ENCODE measurements at places on chromosomes 4 and X.

- DNase-seq = no peak
These were observed 102.8 kb upstream of the PDLIM3 start for GRCh38 chr4:185638093-185638492.

- DNase-seq = no peak
These were observed 43.3 kb downstream of the NYX start for GRCh38 chrX:41490446-41490845.

DNA sequence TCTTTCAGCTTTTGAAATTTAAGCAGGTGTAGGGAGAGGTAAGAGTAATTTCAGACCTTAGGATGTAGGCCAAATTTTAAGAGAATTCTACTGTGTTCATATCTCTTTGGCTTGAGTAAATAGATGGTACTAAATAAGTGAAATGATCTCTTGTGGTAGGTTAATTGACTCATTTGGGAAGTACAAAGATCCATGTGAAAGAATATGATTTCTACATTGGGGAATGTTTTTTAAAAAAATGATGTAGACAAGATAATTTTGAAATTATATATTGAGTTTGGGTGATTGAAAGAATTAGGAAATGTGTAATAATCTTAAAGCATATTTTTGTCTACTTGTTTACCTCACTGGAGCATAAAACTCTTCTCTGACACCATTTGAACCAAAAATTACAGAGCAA is 35.6 kb downstream of the RAPGEF2 start:
- DNase-seq = no peak

DNA sequence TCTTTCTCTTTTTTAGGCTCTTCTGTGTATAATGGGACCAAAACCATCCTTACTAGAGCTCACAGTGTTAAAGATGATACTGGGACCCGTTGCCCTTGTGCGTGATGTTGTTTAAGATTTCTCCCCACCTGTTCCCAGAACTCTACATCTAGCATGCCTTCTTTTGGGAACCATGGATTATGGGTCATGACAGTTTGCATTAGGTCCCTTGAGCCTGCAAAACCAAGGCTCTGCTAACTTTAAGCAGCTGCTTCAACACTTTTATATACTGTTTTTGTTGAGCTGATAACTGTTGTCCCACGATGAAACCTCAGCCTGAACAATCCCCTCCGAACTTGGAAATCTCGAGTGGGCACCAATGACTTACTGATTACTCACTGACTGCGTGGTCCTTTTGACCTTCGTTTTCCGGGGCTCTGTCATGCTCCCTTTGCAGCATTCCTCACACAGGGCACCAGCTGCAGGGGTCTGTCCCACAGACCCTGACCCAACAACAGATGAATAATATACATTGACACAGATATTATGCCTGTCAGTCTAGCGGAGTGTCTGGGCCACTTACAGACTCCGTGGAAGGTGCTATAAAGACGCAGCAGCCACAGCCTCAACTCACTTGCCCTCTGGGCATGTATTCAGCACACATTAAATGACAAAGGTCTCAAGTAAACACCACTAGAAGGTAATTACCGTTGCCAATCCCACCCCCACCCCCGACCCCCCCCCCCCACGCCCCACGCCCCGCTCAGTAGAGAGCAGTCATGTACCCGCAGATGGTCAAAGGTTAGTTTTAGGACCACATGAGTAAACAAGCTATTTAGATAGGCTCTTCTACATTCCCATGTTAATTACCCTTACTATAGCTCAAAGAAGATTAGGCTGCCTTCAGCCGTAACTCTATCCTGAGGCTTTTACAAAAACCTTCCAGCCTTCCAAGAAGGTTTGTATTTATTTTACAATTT is 162.0 kb upstream of the WDFY3 start:
- DNase-seq = no peak

DNA sequence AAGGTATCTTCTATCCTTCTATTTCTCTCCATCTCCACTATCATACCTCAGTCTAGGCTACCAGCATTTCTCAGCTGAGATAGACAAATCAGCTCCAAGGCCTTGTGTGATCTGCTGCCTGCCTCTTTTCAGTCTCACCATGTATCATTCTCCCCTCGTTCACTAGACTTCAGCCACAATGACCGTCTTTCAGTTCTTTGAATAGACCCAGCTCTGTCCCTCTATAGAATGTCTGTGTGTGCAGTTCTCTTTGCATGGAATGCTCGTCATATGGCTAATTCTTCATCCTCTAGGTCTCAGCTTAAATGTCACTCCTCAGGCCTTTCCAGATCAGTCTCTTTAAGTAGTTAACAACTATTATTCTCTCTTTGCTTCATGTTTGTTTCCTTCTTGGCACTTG is 6.5 kb downstream of the IGBP1 start:
- DNase-seq = no peak

- no peak for DNase-seq
These were observed 20.6 kb downstream of the CCNQ start for GRCh38 chrX:153578200-153578835.

- no peak for DNase-seq
These were observed 45.6 kb upstream of the USP46 start for GRCh38 chr4:52704661-52705060.

DNA sequence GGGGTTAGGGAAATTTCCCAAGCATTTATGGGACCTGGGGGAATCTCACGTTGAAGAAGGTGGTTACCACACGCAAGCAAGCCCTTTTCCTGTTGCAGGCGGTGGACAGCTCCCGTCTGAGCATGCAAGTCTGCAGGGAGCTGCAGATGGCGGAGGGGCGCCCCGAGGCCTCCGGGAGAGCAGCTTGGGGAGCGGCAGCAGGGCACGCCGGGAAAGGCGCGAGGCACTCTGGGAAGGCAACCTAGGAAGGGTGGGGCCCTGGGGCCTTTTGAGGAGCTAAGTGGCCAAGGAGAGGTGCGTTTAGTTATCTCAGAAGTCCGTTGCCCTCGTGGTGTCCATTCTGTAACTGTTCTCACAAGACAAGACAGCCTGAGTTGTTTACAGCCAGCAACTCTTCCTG is 57.0 kb upstream of the SLC25A4 start:
- no peak for DNase-seq

DNA sequence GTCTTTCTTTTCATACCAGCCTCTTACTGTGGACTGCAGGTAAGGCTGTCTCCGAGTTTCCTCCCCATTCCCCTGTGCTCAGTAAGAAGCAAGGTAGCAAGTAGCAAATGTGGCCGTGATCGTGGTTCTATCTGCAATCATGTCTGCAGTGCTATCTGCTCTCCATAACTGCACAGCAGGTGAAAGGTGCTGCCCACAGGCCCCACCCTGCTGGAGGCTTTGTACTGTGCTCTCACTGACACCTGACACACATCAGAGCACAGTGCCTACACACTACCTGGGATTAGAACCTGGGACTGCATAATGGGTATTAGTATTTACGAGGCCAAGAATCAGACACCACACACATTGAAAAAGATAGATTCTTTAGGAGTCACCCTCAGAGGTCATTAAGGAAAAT is 15.3 kb downstream of the PGRMC1 start:
- no peak for DNase-seq

DNA sequence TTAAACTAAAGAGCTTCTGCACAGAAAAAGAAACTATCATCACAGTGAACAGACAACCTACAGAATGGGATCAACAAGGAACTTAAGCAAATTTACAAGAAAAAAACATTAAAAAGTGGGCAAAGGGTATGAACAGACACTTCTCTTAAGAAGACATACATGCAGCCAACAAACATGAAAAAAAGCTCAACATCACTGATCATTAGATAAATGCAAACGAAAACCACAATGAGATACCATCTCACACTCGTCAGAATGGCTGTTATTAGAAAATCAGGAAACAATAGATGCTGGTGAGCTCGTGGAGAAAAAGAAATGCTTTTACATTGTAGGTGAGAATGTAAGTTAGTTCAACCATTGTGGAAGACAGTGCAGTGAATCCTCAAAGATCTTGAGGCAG is 27.8 kb downstream of the PAPSS1 start:
- DNase-seq = no peak

DNA sequence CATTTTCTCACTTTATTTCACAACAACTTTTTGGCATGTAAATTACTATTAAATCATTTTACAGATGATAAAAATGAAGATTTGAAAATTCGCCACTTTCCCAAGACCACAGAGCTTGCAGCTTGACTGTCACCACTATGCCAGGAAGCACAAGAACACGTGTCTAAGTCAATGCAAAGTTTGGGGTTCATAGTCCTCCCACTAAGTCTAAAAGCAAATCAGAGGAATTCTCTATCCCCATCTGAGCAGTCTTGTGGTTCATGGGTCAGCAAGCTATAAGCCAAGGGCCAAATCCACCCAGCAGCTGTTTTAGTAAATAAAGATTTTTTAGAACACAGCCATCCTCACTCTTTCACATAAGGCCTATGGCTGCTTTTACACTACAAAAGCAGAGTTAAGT is 833.3 kb upstream of the INTU start:
- DNase-seq = no peak

GRCh38 chrX:108417257-108417656 is 21.0 kb downstream of the COL4A6 start:
- DNase-seq = no peak

DNA sequence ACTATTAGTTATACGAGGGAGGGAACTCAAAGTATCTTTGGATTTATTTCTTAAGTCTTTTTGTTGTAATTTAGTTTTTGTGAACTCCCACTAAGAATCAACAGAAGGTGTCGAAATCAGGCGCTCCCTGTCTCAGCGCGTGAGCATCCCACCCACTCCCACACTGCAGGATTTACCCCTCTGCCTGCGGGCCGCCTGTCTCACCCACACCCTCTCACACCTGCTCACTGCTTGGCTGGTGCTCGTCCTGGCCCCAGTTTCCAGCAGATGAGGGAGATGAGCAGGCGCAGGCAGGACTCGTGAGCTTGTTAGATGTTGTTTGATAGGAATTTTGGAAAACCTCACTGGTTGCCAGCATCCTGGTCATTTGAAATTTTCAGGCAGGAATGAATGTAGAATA is 20.8 kb upstream of the HGFAC start:
- DNase-seq = no peak

GRCh38 chr4:189355590-189355989 is 585.1 kb upstream of the FRG1 start:
- no peak for DNase-seq

GRCh38 chrX:18017411-18017810 is 156.3 kb upstream of the RAI2 start:
- DNase-seq = no peak

DNA sequence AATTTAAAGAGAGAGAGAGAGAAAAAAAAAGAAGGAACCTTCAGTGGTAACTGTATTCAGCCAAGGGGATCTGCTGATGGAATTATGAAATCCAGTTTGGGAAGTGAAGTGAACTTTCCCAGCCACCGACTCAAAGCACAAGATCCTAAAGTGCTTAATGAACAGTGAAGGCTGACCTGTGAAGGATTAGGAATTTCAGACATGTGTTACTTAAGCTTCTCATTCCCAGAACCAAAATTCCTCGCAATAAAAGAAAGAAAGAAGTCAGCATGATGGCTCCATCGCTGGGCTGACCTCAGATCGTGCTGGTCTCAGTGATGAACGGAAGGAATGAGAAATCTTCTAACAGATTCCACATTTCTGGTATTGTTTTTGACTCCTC is 135.2 kb downstream of the ARSF start:
- DNase-seq = no peak

DNA sequence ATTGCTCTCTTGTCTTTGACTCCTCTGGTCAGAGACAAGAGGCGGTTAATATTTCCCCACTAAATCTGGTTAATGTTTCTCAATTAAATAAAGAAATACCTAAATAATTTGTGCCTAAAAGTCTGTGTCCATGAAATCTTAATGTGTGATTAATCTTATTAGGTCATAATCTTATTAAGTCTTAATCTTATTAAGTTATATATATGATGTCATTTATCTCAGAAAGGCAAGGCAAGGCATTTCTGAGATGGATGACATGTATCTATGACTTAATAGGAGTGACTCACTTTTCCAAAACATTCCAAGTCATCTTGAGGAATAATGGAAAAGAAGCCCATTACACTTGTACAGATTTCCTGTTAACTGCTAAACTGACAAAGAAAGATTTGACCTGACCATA is 74.7 kb downstream of the TRAM1L1 start:
- no peak for DNase-seq

- no peak for DNase-seq
These were observed 165.5 kb downstream of the KLF8 start for GRCh38 chrX:56397636-56398035.

- DNase-seq = no peak
These were observed 330.3 kb downstream of the PPP4R3C start for GRCh38 chrX:27132862-27133261.

DNA sequence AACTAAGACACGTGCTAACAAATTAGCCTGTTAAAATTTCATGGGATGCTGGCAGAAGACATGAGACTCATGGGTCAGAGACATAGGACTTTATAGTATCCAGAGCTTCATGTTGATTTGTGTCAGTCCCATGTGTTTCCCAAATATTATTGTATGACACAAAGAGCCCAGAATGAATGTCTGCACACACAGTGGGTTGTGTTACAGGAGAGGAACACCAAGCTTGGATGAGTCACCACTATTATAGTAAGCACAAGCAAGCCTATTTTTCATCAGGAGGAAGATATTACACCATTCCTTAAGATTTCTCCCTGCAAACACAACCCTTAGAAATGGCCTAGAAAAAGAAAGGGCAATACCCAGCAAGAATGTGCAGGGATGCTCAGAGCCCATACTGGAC is 15.4 kb downstream of the BBS12 start:
- no peak for DNase-seq

- no peak for DNase-seq
These were observed 54.5 kb upstream of the FBXW7 start for GRCh38 chr4:152590179-152591031.

GRCh38 chr4:74335341-74336021 is 27.2 kb downstream of the EPGN start:
- no peak for DNase-seq

DNA sequence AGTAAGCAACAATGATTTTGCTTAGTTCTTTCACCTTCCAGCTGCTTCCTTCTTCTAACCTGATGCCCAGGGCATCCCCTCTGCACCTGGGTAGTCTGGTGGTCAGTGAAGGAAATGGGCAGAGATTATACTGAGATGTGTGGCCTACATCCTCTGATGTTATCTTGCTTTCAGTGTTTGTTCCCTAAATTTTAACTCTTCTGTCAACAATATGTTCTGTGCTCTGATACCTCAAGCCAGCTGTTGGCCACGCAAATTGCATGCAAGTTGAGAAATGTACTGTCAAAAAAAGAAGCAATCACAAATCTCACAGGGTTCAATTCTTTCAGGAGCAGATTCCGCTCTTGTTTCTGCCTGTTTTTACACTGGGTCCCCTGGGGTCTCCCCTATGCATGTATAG is 73.8 kb downstream of the FBXW7 start:
- no peak for DNase-seq

- DNase-seq = no peak
These were observed 7.3 kb upstream of the MAGEE1 start for GRCh38 chrX:76420237-76420636.

- DNase-seq = no peak
These were observed 100.3 kb upstream of the PRR32 start for GRCh38 chrX:126719208-126719607.

DNA sequence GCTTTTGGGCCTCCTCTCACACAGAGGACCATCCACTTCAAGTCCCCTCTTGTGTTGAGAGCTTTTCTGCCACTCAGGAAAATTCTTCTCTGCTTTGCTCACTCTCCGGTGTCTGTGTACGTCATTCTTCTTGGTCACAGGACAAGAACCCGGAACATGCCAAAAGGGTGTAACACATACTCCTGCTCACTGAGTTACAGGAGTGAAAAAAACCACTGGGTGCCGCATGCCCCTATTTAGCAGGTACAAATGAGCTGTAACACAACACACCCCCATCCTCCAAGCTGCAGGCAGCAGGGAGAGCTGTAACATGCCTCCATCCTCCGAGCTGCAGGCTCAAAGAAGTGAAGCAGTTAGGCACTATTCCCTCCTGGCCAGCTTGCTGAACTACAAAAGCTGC is 13.0 kb upstream of the CXCL2 start:
- no peak for DNase-seq
